Right renal pelvis (tissue), 4 donors: ENCODE measurements at places on chromosomes 6 and 20. TPM values are rescaled to one million over a fixed set of nuclear protein-coding genes. Genes with fewer than 3 reads are reported as not detected.

EMILIN3 gene
- 9.7 TPM for polyA plus RNA-seq

PTCRA gene
- polyA plus RNA-seq: 0.30 TPM

TRIM39 gene
- 13.1 TPM for polyA plus RNA-seq

SRF gene
- polyA plus RNA-seq: 31.5 TPM

DNA sequence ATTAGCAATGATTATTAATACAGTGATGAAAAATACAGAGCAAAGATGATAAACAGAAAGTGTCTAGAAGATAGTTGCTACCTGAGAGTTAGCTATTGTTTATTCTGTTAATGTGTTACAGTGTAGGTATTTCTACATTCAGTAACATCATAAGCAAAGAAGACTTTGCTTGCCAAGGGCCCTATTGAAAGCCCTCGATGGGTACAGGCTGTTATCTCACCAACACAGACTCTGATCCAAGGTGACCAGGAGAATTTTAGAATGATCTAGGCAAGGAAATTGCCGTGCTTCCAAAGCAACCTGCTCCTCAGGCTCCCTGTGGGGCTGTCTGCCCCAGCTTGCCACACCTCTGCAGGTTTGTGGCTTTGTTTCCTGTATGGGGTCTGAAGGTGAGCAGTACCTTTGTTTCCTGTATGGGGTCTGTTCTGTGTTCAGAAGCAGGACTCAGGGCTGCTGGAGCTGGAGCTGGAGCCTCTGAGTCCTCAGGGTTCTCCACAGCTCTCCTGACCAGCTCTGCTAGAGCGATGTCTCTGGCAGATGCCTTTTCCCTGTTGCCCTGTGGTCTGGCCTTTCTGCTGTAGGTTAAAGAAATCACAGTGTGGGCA, 32.5 kb downstream of the PHACTR3 start:
- DNase-seq: no peak

- no peak for DNase-seq
Measured at GRCh38 chr6:159854959-159855358, 35.8 kb upstream of the MAS1 start.

- DNase-seq: no peak
Measured at GRCh38 chr20:47256668-47257236, 99.7 kb downstream of the ZMYND8 start.

- no peak for DNase-seq
Measured at GRCh38 chr20:11796026-11796425, 121.7 kb upstream of the BTBD3 start.
